ENCODE measurements at places on chromosomes 2 and 18.

DNA sequence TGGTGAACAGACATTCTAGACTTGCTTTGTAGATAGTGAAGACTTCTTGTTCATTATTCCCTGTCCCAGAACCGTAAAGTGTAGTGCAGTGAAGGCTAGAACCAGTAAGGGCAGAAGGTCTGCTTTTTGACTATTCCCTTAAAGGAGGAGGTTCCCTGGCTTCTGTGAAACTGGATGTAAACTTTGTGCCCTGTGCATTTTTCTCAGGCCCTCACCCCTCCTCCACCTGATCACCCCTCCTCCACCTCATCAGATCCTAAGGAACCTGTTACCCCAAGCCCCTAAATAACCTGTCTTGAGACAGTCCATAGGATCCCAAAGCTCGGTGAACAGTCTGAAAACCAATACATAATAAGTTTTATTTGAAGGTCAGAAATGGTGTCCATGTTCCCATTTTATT is 33.7 kb downstream of the SFT2D3 start:
- DNase-seq, result no peak

DNA sequence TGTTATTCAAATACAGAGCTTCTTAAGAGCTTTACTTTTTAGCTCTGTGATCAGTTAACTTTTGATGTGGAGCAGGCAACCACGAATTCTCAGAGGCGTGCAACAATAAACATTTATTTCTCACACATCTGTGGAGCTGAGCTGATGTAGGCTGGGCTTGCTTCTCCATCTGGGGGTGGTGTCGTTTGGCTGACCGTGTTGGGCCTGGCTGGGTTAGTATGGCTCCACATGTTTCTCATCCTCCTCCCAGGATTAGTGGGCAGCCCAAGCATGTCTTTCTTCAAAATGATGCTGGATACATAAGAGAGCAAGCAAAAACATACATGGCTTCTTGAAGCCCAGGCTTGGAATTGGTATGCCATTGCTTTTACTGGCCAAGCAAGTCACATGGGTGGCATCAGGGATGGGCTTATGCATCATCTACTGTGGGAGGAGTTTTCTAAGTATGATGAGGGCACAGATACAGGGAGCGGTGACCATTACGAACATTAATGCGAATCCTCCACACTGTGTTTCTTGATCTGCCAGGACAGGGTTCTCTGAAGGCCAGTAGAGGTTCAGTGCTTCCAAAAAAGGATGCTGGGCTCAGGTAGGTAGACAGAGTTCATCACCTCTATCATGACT is 157.0 kb upstream of the TNP1 start:
- no peak for DNase-seq

DNA sequence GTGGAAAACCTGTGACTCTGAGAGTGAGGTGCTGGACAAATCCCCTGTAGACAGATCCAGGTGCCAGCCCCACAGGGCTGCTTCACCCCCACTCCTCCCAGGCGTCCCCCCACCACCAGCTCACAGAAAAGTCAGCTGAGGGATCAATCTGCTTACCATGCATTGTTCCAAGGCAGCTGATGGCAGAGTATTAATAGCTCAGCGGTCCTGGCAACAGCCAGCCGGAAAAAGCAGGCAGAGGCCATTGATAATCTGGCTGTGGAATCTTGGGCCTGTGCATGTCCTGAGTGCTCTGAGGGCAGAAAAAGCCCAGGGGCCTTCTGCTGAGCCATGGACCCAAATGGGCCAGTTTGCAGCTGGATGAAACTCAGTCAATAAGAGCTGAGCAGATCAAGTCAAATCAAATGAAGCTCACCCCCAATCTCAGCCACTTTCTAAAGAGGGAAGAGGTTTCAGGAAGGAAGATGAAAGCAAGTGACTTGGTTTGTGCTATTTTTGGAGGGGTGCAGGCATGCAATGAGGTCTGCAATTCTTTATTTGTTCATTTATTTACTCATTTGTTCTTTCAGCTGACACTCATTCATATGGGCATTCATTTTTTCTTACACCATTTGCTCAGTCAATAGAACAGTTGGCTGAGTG is 63.4 kb downstream of the GYPC start:
- DNase-seq, result no peak

DNA sequence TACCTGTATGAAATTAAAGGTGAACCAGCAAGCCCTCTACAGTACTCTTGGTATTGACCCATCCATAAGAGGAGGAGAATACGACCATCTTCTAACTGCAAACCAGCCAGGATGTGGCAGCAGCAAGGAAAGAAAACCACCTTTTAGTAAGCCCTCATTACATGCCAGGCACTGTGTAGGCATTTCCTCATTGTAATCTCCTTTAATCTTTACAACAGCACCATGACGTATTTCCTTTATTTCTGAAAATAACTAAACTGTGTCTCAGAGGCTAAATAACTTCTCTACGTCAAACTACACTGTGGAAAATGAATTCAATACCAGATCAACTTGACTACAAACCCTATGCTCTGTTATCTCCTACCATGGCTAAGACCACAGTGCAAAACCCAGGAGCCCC is 18.2 kb downstream of the WDR35 start:
- DNase-seq, result no peak

DNA sequence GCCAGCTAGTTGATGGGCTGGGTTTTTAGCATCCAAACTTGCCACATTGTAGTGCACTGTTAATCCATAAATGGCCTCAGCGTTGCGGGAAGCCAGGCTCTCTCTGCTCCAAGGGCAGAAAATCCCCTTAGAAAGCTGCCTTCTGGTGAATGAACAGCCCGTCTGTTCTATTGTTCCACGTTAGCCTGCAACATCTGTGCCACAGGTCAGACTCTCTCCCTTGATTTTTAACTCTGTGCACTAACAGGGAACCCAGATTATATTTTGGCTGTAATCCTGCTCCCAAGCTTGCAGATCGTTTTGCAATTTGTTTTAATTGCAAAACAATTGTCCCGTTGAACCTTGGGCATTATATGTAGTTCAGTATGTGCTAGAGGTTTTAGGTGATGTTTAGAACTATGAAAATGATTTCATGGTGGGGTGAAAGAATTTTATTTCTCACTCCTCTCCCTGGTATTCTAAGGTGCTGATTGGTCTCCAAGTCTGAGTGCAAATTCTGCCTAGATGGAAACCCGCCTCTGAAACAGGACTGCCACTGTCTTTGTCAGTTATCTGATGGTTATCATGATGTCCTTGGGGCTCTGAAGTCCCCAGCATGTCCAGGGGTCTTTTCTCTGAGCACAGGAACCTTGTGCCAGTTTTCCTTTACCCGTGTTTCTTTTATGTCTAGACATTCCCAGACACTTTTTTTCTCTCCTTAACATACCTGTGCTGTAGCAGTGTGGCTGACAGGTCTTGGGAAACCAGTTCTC is 106.6 kb downstream of the MAP4K4 start:
- DNase-seq, result no peak

All from hematopoietic multipotent progenitor cell treated with erythropoietin and hydrocortisone succinate and interleukin-3 and kit ligand, for 17 days (in vitro differentiated cells).